Bone marrow (tissue), 2 donors: ENCODE measurements at places on chromosomes 5 and 9.

GRCh38 chr5:155408465-155408864, 394.9 kb downstream of the KIF4B start:
- DNase-seq = no peak

GRCh38 chr9:113343732-113344231, 3.7 kb upstream of the WDR31 start:
- peak; percentile 84 for DNase-seq

GRCh38 chr9:135663857-135664256, 748 bp downstream of the LCN9 start:
- no peak for DNase-seq

- no peak for DNase-seq
These were observed 69.7 kb downstream of the ZSWIM6 start for GRCh38 chr5:61401726-61402125.

- no peak for DNase-seq
These were observed 10.3 kb downstream of the B4GALT7 start for GRCh38 chr5:177610131-177610769.

- no peak for DNase-seq
These were observed 305.1 kb upstream of the RGMB start for GRCh38 chr5:98468188-98468869.

DNA sequence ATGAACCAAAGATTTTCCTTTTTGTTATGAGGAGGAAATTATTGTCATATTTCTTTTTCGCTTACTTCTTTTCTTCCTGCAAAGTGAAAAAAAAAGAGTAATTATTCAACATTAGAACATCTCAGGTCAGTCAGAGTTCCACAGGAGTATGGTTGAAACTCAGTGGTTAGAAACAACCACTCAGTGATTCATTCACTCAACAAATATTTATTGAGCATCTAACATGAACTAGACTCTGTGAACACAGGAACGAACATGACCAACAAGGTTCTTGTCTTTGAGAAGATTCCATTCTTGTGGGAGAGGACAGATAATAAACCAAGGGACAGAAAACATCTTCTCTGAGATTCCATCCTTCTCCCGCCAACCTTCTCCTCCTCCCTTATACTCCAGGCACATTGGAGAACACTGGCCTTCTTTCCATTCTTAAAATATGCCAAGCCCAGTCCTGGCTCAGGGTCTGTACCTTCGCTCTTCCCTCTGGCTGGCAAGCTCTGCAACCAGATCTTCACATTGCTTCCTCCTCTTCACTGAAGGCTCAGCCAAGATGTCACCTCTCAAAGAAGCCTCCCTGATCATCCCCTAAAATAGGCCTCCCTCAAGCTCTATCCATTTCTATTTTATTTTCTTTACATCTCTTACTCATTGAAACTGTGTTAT, 6.8 kb upstream of the GRAMD2B start:
- no peak for DNase-seq

DNA sequence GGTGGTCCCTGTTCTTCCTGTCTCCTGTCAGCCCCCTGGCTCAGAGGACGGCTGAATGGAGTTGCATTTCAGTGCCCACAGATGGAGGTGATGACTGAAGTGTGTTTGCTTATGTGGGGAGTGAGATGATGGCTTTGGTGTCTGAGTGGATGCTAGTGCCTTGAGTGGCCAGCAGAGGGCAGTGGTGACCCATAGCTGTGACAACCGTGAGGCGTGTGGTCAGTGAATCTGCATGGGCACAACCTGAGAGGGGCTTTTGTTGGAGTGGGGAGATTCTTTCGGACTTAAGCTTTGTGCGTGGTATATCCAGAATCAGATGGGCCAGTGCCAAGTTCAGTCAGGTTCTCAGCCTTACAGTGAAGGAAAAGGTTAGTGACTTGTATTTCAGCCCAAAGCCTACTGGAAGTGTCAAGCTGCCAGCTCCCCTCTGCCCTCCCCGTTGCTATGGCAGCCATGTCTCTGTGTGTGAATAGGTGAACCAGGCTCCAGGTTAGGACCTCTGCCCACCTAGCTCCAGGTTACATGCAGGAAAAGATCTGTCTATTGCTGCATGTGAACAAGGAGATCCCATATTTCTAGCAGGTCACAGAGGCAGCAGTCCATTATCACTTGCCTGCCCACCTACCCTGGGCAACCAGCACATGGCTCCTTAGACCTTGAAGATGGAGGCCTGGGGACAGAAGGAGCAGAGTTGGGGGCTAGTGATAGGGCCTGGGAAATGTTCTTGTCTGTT, 14.7 kb upstream of the CXXC5 start:
- peak; percentile 46 for DNase-seq

DNA sequence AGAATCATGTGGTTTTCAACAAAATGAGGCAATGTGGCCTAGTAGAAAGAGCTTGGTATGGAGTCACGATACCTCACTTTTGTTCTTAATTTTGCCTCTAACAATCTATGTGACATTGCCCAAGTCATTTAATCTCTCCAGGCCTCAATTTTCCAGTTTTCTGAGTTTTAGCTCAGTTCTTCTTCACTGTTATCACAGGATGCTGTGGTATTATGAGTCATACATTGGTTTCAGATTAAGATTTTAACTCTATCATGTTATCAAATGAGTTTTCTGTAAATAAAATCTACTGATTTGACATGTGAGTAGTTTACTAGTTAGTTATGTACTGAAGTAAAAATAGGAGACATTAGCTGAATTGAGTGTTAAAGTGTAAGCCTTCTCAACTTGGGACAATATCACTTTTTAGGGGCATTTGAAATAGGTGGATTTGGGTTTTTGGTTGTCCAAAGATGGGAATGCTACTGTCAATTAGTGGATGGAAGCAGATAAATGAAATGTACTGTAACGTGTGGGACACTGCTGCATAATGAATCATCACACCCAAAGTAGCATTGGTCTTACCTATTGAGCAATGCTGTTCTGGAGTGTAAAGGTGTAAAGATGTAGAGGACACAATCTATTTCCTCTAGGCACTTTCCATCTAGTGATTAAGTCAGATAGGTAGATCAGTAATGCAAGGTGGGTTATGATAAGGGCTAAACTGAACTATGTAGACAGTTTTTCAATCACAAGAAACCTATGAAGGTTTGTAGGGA, 73.3 kb downstream of the NNT start:
- DNase-seq = no peak

GRCh38 chr5:156201788-156202403, 125.1 kb upstream of the SGCD start:
- DNase-seq = no peak

DNA sequence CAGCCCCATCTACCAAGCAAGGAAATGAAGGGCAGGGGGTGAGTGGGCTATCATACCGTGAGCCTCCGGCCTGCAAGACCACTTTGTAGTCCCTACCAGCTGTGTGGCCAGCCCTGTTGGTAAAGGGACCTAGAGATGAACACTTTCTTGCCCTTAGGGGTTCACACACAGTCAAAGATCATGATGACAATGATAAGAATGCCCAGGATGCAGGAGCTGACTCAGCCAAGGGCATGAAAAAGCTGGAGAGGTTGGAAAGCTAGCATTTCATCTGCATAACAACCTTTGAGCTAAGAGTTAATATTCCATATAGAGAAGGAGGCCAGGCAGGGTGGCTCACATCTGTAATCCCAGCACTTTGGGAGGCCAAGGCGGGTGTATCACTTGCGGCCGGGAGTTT, 19.2 kb upstream of the FGFR4 start:
- DNase-seq = no peak

DNA sequence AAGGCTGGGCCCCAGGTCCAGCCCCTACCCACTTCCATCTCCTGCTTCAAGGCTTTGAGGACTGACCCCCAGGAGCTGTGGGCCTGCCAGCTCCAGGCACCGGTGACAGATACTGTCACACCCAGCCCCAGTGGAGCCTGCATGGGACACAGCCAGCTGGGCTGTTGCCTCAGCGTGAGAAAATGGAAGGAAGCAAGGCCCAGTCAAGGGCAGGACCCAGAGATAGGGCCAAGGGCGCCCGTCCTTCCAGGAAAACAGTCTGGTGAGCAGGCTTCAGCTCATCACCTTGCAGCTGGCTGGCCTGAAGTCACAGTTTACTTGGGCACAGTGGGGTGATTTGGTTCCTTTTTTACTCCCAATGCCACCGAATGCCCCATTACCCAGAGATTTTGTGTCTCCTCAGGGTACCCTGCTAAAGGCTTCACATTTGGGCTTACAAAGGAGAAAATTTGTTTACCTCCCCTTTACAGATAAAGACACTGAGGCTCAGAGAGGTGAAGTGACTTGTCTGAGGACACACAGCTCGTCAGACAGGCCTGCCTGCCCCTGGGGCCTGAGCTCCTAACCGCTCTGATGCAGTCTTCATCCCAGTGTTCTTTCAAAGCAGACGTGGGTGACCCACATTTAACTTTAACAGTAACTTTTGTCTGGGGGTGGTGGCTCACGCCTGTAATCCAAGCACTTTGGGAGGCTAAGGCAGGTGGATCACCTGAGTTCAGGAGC, 21.5 kb upstream of the WDR38 start:
- no peak for DNase-seq

GRCh38 chr9:89436963-89437625, 60.8 kb downstream of the SEMA4D start:
- DNase-seq = no peak

DNA sequence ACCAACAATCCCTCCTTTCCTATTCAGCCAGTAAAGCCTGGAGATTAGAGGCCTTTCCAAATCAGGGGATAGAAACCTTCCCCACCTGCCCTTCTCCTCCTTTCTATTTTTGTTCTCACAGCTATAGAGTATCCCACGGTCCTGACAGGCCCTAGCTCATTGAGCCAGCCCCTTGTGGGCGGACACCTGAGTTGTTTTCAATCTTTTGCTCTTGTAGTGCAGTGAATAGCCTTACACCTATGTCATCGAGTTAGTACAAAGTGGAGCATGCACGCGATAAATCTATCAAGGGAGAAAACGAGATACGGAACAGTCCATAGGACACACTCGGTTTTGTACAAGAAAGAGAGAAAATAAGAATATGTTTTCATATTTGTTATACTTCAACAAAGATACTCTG, 77.2 kb downstream of the TSPAN17 start:
- no peak for DNase-seq

GRCh38 chr5:15285901-15286583, 213.9 kb upstream of the FBXL7 start:
- no peak for DNase-seq

- no peak for DNase-seq
These were observed 98.5 kb upstream of the LMX1B start for GRCh38 chr9:126515001-126515872.

DNA sequence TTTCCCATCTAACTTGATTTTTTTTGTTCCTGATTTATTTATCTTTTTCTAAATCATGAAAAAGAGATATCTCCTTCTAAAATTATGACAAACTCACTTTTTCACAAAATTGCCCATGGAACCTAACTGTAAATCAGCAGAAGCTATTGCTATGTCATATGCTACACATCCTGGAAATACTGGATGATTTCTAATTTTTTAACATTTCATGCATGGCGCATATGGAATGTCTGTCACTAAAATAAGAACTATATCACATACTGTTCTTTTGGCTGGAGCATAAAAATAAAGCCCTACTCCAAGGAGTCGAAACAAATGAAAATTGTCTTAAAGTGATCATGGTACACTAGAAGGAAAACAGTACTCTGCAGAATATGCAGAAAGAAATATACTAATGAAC, 60.6 kb downstream of the CAMK4 start:
- DNase-seq = no peak

DNA sequence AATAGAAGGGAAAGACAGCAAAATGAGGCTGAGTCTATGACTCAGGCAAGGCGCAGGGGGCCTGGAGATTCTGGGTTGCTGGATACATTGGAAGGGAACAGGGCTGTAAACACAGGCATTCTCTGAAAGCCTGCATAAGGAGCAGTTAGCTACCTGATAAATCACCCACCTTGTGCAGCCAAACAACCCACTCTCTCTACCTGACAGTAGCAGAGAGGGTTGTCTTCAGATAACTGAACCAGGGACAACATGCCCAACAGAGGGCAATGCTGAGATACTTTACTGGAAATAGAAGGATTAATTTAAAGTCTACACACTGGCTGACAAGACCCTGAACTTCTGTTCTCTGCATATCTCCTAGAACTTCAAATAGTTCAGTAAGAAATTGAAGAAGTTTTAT, 161.6 kb downstream of the KCTD16 start:
- DNase-seq = no peak

- DNase-seq = no peak
These were observed 4.9 kb downstream of the ADAM19 start for GRCh38 chr5:157570531-157571200.

DNA sequence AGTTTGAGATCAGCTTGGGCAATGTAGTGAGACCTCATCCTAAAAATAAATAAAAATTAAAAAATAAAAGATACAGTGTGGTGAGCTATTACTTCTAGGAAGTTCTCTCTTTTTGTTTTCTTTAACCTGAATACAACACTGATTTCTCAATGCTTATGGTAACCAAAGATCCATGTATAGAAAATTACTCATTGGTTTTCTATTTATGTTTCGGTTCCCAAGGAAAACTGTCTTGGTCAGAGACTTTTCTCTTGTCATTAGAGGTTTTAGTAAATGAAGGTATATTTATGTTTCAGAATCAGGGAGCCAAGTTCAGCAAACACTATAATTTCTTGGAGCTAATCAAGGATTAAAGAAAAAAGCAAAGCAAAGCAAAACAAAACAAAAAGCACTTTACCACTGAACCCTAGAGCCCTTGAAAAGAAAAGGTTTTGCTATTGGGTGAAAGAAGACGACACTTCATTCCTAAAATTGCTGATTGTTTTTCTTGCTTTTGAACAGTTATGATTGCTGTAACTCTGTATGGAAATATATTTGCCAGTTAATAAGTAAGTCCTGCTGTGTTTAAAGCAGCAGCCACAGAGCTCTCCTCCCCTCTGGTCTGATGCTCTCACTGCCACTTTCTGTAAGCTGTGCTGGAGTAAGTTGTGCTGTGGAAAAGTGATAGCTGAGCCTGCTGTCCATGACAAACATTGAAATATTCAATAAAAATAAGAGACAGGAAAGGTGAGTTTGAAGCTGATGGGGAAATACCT, 298.2 kb downstream of the CD180 start:
- DNase-seq = no peak

DNA sequence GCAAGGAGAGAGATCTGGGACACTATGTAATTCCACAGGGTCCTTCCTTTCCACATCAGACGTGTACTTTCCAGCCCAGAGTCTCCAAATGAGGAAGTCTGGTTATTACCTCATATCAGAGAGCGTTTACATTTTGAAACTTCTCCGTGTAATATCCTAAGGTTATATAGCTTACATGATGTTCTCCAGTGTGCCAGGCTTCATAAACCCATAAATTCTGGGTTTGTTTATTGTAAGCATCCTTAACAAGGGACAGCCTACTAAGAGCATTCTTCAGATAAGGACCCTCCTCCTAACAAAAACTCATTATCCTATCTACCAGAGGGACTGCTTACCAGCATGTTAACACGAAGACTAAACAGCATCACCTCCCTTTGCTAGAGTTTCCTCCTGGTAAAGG, 17.9 kb downstream of the SRFBP1 start:
- no peak for DNase-seq

- no peak for DNase-seq
These were observed 19.6 kb downstream of the MFAP3 start for GRCh38 chr5:154058055-154059038.

- no peak for DNase-seq
These were observed 175.7 kb downstream of the ARHGEF28 start for GRCh38 chr5:73801686-73802085.

- no peak for DNase-seq
These were observed 133.0 kb downstream of the ENC1 start for GRCh38 chr5:74507370-74508005.

GRCh38 chr5:107306594-107306993, 364.1 kb downstream of the EFNA5 start:
- no peak for DNase-seq

- no peak for DNase-seq
These were observed 17.3 kb upstream of the ZBTB34 start for GRCh38 chr9:126842977-126843799.

GRCh38 chr5:175846332-175846731, 25.0 kb upstream of the CPLX2 start:
- DNase-seq = no peak
